Neuronal stem cell (in vitro differentiated cells): ENCODE measurements at places on chromosomes 4 and X.

DNA sequence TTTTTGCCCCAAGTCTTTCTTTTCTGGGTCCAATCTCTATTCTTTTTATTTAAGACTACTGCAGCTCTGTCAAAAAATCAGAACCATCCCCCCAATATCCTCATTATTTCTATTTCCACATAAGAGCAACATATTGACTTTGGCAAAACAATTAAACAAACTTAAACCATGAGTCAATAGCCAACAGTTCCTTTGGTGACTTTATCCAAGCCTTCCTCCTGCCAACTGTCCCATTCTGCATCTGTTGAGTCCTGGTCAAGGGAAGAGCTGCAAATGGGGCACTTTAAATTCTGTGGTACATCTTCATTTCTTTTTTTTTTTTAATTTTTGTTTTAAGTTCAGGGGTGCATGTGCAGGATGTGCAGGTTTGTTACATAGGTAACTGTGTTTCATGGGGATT, 1875.0 kb upstream of the PCDH7 start:
- no peak for DNase-seq

DNA sequence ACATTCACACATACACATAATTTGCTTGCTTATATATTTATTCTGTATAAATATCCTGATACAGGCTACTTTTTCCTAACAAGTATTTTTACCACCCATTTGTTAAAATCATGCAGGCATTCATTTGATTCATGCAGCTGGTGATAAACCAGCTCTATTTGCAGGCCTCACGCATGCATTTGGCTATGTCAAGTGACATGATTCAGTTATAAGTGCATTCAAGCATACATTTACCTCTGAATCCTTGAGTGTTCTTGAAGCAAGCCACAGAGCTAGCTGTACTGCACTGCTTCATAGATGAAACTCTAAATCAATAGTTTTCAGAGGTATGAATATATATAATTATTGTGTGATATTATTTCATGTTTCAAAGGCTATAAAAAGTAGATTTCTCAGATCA, 544.0 kb upstream of the AGA start:
- no peak for DNase-seq

GRCh38 chr4:38832206-38832605, 24.4 kb downstream of the TLR6 start:
- DNase-seq: no peak

GRCh38 chr4:14149176-14150053, 521.9 kb upstream of the BOD1L1 start:
- no peak for DNase-seq

DNA sequence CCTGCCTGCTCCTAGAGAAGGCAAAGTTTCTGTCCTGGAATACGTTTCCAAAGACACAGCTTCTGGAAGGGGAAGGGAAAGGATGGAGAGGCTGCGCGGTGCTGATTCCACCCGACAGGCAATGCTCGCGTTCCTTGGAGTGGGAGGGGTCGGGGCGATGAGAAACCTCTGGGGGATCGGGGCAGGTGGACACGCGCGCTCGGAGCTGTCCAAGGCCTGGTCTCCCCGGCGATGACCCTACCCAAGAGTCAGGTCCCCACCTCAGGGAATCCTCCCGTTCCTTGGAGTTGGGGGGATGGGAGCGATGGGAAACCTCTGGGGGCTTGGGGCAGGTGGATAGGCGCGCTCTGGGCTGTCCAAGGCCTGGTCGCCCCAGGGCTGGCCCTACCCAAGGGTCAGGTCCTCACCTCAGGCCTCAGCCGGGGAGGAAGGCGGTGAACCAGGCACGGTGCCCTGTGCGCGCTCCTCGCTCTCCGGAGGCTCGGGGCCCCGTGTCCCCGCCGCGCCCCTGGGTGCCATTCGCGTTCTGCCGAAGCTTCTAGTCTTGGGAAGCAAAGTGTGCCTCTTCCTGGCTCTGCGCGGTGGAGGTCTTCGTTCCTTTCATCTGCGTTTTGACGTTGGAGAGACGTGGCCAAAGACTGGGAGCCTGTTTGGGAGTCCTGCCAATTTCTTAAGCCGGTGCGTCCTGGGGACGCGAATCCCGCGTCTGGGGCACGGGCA, 10.6 kb upstream of the SHOX start:
- DNase-seq: no peak

DNA sequence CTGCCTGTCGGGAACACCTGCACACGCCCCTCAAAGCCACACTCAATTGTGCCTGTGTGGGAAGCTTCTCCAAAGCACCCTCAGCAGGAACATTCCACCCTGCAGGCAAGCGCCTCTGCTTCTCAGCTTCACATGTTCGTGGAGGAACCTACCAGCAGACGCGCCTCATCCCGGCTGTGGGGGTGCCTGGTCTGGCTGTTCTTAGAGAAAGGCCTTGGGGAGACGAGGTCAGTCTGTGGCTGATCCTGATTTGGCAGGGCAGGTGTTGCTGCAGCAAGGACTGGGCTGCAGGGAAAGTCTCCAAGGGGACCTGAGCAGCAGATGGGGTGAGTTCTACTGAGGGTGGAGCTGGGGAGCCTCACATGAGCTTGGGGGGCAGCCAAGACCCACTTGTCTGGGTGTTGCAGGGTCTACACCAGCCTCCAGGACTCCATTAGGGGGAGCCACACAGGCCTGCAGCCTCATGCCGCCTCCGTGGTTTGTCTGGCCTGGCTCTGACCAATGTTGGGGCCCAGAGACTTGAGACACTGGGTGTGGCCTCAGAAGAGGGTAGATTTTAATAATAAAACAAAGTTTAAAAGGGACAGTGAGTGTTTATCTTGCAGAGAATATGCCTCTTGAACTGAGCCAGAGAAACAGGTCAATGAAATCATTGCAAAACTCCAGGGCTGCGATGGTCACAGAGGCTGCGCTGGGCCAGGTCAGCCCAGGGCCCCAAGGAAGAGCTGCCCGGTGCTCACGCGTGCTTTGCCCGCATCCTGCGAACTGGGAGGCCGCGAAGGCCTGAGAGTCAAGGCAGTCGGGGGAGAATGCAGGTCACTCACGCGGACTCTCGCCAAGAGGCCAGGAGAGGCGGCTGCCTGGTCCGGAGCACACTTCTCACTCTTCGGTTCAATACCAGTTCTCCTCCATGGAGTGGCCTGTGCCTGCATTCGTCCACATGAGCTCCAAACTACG, 21.1 kb downstream of the RNF212 start:
- no peak for DNase-seq

GRCh38 chr4:140372751-140373327, 607 bp upstream of the SCOC start:
- no peak for DNase-seq

DNA sequence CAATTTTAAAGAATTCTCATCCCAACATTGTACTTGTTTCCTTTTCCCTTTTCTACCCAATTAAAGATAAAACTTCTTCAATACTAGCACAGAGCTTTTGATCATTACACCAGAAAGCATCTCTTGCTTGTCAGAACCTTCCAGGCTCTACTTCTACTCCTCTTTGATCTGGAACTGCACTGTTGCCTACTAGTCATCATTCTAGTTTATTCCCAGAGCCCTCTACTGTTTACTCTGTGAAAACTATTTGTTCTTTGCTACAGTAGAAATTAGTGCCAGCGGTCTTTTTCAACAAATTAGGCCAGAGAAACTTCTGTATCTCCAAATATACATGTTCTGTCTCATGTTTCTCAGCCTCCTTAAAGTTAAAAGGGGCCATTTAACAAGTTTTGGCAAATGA, 46.8 kb upstream of the TMPRSS11F start:
- no peak for DNase-seq

GRCh38 chr4:75895744-75896314, 6.4 kb downstream of the PPEF2 start:
- DNase-seq: peak; percentile 23

DNA sequence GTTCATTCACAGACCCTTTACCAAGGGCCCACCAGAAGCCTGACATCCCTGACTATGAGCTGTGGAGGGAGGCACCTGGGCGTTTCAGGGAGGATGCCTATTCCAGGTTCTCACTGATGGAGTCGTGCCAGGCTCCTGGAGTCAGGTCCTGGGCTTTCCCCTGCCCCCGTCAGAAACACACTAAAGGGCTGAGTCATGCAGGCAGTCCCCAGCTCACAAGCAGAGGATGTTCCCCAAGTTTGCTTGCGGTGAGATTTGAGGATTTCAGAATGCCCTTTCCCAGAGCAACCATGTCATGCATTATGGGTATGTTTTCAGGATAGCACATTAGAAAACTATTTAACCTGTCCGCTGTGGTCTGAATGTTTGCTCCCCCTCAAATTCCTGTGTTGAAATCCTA, 45.2 kb downstream of the FHDC1 start:
- DNase-seq: no peak

- DNase-seq: no peak
Measured at GRCh38 chrX:136662976-136663375, 15.0 kb downstream of the CD40LG start.

DNA sequence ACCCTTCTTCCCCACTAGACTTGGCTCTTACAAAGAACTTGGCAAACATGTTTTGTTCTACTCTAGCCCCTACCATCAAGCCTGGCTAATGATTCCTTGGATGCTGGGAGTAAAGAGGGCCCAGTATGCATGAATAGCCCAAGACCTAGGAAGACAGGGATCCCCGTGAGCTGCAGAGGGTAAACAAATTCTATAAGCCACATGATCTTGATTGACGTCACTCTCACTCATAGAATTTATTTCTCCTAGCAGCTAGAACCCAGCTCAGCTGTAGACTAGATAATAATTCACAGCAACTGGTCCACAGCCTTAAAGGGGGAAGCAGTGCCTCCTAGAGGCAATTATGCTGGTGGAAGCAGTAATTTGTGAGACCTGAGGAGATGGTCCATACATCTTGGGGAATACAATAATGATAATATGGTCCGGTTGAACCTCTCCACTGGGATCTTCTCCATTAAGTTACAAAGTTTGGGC, 16.1 kb upstream of the USO1 start:
- no peak for DNase-seq

GRCh38 chr4:127239902-127240763, 392.6 kb upstream of the INTU start:
- DNase-seq: no peak

DNA sequence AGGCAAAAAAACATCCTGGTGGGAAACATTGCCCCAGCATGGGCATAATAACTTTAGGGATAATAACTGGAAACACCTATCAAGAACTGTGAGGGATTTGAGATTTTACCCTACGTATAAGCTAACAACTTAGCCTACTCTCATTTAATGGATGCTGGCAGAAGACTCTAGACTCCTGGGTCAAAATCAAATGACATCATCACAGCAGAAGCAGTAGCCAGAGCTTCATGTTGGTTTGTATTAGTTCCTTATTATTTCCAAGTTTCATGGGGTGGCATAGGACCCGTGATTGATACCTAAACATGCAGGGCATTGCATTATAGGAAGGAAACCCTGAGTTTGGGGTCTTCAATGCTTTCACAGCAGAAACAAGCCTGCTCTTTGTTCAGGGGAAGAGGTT, 4.6 kb downstream of the TCEAL9 start:
- DNase-seq: no peak

- DNase-seq: no peak
Measured at GRCh38 chr4:61614231-61614630, 414.1 kb downstream of the ADGRL3 start.

- no peak for DNase-seq
Measured at GRCh38 chrX:118795528-118796280, 27.9 kb upstream of the ZCCHC12 start.

DNA sequence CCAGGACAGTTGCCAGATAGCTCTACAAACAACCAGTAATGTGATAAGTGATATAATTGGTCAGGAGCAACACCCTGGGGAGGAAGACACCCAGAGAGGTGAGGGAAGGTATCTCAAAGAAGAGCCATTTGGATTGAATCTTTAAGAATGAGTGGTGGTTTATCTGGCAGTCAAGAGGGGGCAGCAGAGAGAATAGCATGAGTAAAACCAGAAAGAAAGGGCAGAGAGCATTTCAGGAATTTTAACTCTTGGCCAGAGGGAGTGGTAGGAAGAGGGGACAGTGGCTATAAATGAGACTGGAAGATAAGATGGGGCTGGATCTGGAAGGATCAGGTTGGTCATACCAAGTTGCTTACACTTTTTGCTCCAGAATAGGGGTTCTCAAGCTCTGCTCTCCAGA, 5.9 kb upstream of the SEPTIN6 start:
- no peak for DNase-seq

DNA sequence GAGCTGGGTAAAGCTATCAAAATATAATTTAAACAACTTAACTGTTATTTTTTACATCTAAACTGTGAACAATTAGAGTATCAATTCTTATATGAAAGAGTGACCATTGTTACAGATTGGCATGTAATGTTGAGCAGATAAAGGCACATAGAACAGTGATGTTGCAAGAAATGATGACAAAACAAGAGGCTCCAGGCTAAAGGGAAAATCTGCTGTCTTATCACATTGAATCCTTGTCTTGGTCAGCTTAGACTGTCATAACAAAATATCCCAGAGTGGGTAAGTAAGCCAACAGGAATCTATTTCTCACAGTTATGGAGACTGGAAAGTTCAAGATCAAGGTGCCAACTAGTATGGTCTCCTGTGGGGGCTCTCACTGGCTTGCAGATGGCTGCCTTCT, 154.1 kb upstream of the PPP3CA start:
- no peak for DNase-seq

DNA sequence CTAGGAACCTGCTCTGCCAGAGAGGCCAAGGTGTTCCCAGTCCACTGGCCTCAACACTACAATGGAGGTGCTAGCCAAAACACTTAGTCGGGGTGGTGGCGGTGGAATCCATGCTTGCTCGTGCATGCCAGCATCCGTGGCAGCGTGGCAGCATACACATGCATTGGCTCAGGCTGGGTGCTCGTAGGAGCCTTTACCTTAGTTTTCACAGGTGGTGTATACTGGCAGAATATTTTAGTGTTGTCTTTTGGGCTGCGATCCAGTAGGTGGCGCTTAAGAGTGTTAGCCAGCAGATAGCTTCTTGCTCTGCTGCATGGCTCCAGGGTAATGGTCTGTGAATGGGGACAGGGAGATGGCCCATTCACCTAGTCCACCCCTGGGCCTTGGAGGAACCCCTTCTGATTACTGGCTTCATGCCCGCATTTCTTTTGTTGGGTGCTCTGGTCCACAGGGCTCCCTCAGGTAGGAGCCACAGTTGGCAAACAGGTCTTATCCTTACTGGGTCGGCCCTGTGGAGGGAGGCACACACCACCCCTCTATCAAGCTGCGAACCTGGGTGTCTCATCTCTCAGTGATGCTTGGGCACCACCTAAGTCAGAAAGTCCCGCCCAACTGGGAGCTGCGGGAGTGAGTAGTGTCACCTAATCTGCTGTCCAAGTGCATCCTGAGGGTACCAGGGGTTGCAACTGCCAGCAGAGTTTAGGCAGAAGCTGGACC, 40.0 kb downstream of the RIPPLY1 start:
- peak; percentile 1 for DNase-seq

DNA sequence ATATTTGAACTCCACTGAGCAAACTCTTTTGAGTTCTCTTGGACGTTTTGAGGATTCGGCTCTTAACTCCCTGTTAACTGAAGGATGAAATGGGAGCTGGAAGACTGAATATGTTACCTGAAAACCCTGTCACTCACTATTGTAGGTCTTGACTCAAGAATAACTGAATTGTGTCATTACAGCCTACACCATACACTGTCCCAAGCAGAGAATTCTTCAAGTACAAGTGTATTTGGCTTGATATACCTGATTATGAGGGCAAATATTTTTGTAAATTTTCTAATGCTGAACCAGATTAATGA, 276.1 kb downstream of the CFAP299 start:
- DNase-seq: no peak

GRCh38 chr4:4694296-4694772, 152.5 kb upstream of the STX18 start:
- DNase-seq: no peak
